ENCODE measurements at places on chromosomes 2 and 18.
A peak's percentile ranks its signal among the peaks of the same experiment; 100 is the strongest.

DNA sequence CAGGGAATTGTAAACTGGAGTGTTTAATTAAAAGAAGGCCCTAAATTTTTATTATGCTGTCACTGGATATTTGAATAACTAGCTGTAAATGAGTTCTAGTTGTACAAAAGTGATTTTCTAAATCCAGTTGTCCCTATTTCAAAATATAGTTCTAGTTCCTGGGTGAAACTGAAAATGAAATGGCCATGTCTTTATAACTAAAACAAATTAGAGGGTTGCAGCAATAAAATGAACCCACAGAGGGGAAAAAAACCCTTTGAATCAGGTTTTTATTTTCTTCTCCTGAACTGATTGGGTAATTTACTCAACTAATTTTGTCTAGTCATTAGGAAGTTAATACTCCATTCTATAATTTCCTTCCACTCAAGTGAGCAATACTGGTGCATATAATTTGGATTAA, 55.6 kb upstream of the MAP4K3 start:
- no peak for DNase-seq

DNA sequence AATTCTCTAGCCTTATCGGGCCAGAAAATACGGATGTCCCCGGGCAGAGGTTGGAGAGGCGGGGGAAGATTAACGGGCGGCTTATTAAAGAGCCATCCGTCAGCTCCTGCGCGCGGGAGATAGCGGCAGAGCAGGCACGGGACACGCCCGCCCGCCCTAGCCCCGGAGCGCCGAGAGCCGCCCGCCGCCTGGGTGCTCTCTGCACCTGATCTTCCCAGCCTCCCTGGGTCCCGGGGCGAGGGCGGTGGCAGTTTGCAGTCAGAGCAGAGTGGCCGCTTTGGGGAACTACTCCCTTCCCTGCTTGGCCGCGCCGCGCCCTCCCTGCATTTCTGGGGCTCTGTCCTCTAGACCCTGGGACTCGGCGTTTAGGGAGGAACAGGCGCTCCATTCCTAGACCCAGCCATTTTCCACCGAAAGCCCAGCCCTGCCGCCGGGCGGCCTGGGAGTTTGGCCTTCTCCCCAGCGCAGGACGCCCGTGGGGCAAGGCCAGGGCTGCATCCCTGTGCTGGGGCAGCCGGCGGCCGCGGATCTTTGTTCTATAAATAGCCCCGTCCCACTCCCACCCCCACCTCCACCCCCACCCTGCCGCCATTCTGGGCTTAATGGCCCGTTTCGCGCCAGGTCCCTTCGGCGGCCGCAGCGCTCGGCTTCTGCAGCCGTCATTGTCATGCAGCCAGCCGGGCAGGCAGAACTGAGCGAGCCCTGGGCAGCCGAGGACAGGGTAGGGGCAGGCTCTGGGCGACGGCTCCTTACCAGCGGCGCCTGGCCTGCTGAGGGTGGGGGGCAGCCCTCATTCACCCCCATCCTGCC, 6.6 kb downstream of the GAD1 start:
- DNase-seq = no peak

DNA sequence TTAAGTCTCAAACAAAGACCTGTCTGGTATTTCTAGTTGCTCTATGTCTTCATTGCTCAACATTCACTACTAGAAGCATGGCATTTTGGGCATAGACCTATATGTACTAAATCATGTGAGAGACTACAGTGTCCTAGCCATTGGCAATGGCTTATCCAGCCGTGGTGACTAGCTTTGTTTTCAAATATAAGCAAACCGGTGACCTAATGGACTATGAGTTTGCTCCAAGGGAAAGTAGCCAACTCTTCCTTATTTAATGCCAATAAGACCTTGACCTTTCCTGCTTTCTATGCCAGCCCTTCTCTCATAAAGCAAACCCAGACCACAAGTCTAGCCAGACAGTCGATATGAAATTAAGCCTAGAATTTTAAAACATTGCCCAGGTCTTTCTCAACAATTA, 113.7 kb upstream of the CREB1 start:
- DNase-seq = no peak

GRCh38 chr2:24399434-24400206, 39.3 kb upstream of the ITSN2 start:
- DNase-seq = no peak

- no peak for DNase-seq
These were observed 471.7 kb downstream of the SOX11 start for GRCh38 chr2:6163932-6164331.

GRCh38 chr2:117968722-117969121, 45.1 kb downstream of the CCDC93 start:
- DNase-seq = no peak

DNA sequence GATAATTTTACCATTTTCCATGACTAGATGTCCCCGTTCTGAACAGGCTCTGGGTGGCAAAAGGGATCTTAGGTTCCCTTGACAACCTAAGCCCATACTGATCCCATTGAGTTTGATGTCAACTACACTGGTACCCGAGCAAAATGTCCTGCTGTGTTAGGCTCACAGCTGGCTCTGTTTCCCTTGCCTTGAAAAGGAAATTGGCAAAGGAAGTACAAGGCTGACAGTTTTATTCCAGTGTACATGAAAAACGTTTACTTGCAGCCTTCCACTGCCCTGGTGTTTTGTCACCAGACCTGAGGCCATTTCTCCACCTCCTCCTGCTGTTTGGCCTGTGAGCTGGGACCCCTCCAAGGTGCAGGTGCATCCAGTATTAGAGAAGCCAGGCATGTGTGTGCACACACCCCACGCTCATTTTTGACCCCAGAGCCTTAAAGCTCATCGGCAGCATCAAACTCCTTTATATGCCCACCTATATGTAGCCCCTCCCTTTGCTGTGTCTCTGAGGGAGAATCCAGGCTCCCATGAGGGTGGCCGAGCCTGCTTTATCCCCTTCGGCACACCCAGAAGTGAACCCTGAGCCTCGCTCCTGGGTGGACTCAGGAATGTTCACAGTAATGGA, 171.3 kb downstream of the NDUFA10 start:
- no peak for DNase-seq

DNA sequence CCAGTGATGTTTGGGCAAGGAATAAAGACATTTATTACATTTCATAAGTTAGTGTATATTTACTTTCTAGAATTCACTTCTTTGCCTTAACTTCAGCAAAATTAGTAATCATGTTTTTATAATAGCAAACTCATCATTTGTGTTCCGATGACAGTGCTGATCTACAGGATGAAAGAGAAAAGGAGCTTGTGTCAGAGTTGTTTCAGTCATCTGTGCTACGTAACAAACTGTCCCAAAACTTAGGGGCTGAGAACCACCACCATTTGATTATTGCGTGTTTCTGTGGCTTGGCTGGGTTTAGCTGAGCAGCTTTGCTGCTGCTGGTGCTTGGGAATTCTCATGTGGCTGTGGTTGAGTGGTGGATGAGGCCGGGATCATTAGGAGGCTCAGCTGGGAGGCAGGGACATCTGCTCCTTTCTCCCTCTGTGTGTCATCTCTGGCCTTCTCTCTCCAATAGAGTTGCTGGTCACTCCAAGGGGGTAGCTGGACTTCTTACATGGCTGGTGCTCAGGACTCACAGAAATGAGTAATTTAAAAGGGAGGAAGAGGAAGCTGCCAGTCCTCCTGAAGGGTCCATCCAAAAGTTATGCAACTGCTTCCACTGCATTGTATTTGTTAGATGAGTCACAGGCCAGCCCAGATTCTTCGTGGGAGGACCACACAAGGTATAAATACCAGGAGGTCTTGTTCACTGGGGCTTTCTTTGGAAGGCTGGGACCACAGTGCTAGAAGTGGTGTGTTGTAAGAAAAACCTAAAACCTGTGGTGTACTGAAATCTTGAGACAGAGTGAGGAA, 43.4 kb upstream of the HAAO start:
- DNase-seq = no peak

- no peak for DNase-seq
These were observed 134.9 kb downstream of the MAP3K20 start for GRCh38 chr2:173210270-173211196.

GRCh38 chr2:74206180-74206688, 7.8 kb downstream of the MTHFD2 start:
- DNase-seq = no peak

DNA sequence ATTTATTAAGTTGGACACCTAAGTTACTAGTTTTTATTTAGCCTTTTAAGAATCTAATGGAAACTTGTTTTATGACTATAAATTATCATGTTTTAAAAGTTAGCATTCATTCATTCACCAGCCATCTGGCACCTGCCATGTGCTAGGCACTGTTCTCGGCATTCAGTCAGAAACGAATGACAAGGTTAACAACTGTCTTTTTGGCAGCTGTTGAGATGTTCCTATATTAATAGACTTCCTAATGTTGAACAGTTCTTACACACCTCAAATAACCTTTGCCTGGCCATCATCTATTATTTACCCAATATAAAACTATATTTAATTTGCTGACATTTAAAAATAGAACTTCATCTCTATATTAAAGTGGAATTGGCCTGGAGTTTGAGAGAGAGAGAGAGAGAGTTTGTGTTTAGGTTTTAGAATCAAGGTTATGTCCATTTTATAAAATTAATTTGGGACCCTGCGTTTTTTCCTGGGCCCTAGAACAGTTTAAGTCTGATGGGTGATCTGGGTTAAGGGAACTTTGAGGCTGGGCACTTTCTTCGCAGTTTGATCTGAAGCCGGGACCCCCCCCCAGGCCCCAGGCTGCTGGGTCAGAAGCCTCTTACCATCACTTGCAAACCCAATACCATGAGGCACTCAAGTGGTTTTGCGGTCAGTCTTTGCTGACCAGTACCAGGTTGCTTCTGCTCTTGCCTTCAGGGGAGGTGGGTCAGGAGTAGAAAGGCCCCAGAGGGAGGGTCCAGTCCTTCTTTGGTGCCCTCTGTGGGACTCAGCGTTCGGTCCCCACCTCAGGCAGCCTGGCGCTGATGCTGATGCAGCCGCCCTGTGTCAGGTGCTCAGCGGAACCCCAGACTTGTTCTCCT, 48.3 kb upstream of the ASB1 start:
- no peak for DNase-seq

DNA sequence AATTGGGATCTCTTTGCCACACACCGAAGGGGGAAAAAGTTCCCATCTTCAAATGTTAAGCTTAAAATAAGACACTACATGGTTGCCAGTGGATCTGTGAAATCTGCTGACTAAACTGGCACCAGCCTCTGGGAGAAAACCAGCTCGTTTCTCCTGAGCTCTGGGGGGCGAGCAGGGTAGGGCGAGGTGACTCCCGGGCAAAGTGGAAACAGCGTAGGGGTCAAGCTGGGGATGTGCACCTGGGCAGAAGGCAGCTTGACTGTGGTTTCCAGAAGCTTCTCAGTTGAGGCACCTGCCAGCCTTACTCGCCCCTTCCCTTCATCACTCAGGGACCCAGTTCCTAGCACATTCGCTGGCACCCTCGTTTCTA, 62.8 kb downstream of the SFXN5 start:
- no peak for DNase-seq

GRCh38 chr2:67436221-67436620, 39.1 kb downstream of the ETAA1 start:
- no peak for DNase-seq

GRCh38 chr2:113376253-113376912, 61.1 kb upstream of the ZNG1B start:
- DNase-seq = no peak

DNA sequence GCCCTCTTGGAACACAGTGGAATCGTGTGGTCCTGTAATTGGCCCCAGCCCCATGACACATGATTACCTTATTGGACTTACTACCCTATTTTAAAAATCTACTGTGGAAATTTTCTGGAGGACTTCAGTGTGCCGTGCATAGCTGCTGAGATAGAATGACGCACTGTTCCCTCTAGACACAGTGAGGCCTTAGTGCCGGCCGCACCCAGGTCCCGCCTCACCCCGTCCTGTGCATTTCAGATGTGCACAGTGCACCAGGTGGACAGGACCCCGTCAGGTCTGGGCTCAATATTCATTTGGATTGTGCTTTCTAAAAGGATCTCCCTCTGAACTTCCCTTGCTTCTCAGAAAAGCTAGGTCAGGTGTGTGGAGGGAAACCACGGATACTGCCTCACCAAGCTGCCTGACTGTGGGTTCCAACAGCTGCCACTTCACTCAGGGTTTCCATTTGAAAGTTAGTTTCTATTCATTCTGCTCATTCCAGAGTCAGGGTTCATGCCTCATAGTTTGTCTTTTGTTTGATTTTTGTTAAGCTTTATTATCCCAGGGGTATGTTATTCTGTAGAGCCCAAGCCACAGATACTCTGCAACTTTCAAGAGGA, 155.8 kb downstream of the PTGR3 start:
- no peak for DNase-seq

DNA sequence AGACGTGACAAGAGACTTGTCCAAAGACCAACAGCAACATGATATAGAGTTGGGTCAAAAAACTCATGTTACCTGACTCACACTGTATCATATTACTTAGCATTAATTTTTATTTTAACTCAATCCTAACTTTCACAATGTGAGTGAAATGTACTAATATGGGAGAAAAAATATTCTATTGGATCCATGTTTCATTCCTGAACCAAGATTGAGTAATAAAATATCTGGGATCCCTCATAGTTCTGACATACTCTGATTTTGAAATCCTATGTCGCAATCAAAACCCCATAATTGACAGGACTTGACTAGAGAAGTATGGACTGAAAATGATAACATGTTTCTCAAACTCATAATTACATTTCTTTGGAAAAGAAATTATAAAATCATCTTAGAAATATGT, 190.4 kb downstream of the RIT2 start:
- DNase-seq = no peak

DNA sequence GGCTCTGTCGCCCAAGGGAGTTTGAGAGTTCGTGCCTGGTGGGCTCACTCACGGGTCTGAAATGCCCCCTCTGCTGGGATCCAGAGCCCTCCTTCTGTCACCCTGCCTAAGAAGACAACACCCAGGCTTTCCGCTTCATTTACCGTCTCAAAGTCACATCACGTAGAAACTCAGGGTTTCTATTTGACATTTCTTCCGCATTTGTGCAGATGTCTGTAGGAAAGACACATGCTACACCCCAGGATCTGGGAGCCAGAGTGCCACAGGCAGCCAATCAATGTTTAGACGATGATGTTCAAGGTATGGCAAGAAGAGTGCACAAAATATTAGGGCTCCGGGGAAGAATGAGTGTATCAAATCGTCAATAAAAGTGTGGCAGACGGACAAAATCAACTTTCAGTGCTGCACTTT, 24.4 kb upstream of the ACKR3 start:
- no peak for DNase-seq

GRCh38 chr2:197159661-197160211, 150.8 kb downstream of the ANKRD44 start:
- DNase-seq = peak; percentile 10

- DNase-seq = no peak
These were observed 123.9 kb upstream of the SRD5A2 start for GRCh38 chr2:31704561-31705212.

- DNase-seq = no peak
These were observed 63.5 kb downstream of the CNTNAP5 start for GRCh38 chr2:124088616-124089015.

- no peak for DNase-seq
These were observed 21.1 kb downstream of the BABAM2 start for GRCh38 chr2:27911458-27912210.

Measured in stimulated activated CD8-positive, alpha-beta memory T cell treated with anti-CD3 and anti-CD28 coated beads, Interleukin-12 subunit alpha, Interleukin-12 subunit beta, amount 100 ng/mL, for 4 hours (primary cell).